Epithelial cell of proximal tubule (primary cell): ENCODE measurements at places on chromosomes 12 and 14.

DNA sequence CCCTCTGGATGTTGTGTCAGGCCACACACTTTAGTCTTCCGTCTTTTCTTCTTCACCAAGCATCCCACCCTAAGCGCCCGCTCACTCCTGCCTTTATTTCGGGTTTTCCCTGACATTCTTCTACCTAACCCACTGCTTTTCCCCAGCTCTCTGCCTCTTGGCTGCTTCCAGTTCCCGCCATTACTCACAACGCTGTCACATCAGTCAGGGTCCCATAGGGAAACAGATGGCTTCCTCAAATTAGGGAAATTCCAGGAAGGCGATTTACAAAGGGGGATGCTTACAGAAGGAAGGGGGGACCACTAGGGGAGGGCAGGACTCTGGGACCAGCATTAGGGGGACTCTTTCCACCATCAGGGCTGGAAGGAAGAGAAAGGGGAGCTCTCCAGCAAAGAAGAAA lies 9.2 kb upstream of the PPP1R13B start:
- DNase-seq: no peak

GRCh38 chr12:108515916-108516315 lies 839 bp downstream of the FICD start:
- no peak for DNase-seq

DNA sequence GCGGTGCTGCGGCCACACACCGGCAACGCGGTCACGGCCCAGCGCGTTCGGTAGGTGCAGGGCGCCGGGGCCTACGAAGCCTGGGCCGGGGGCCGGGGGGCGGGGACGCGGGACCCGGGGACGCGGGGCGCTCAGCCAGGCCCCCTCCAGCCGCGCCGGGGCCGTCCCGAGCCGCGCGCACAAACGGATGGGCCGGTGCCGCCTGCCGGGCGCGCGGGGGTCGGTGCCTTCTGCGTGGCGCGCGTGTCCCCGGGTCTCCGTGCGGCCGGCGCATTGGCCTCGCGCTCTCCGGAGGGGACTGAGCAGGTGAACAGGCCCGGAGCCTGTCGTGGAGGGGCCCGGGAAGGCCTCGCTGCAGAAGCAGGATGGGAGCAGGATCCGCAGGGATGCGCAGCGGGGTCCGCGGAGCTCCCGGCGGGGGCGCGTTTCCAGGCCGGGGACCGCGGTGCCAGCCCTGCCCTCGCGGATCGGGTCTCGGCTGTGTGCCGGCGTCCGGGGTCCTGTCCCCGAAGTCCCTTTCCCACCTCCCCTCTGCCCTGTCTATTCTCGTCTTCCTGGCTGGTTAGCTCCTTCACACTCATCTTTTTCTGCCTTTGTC lies 421 bp downstream of the GLT1D1 start:
- no peak for DNase-seq

- DNase-seq: no peak
Observed at GRCh38 chr14:22598896-22599244, 770 bp downstream of the ABHD4 start.

- DNase-seq: no peak
Observed at GRCh38 chr14:65035049-65035448, 48.4 kb downstream of the FNTB start.

GRCh38 chr12:53746592-53747092 lies 5.1 kb downstream of the CISTR start:
- DNase-seq: no peak

DNA sequence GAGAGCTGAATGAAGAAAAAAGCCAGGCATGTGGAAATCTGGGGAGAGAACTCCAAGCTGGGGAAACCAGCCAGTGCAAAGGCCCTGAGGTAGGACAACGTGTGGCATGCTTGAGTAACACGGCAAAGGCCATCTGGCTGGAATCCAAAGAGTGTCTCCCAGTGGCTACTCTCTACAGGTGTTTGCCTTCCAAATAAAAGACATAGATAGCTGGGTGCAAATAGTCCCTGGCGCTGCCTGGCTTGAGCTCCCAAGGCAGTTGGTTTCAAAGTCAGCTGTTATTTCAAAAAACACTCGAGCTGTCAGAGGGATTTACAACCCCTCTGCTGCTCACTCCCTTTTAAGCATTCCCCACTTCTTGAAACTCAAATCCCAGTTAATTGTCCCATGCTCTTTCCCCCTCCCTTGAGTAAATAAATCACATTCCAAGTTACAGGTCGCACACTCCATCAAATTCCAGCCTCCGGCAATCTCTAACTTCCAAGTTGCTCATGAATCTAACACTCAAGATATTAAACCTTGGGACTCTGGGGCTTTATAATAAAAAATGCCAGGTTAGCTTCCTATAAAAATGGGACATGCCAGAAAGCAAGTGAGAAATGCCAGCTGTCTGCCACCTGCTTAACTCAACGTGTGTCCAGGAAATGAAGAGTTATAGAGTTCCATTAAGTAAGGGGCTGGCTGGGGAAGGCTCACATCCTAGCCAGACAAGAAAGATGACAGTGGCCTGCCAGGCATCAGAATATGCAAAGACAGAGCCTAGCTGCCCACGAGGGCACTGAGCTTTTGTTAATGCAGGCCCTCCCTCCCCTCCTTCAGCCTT lies 133.6 kb upstream of the NOS1 start:
- no peak for DNase-seq

DNA sequence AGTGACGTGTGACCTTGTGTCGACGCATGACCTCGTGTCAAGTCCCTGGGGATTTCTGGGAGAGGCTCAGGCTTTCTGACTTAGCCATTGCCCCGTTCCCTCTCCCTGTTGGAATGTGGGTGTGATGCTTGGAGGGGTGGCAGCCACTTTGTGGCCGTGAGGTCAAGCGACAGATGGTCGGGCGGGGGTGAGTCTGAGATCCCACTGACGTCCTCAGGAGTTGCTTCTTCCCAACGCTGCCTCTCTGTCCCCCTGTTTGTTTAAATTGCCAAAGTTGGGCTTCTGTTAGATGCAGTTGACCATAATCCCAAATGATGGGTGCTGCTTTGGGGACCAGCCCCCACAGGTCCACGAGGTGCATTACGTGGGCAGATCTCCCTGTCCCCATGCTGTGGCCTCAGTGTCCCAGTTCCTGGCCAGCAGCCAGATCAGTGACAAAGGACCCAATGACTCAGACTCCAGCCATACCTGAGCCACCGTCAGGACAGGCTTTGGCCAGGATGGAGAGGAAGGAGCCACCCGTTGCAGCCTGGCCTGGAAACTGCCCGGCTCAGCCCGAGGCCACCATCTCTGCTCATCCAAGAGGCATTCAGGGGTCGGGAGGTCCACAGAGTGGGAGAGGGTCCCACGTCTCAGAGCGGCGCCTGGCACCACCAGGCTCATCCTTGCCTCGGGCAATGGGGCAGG lies 34.4 kb upstream of the GALNT9 start:
- no peak for DNase-seq

- no peak for DNase-seq
Observed at GRCh38 chr14:51727526-51727925, 75.8 kb downstream of the FRMD6 start.

- DNase-seq: no peak
Observed at GRCh38 chr12:109858764-109859163, 21.6 kb downstream of the GLTP start.

DNA sequence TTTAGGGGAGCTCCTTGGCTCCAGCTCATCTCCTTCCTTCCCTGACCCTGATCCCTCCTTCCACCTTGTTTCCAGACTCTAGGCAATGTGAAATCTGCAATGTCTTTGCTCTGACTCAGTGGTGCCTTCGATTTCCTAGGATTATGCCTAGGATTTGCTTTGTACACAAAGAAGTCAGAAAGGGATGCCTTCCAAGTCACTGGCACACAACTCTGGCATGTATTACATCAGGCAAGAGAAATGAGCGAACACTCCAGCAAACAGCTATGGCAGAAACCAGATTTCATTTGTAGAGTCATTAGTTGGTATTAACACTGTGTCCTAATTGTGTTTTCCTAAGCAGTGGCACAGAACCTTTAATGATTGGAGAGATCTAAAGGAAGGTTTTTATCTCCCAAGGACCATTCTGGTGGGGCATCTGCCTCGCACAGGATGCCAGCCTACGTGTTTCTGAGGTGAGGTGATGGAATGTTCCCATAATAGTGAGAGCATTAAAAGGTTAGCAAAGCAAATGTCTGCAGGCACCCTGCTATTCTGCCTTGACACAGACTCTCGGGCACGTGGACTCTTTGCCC lies 84.9 kb downstream of the WSCD2 start:
- no peak for DNase-seq

- DNase-seq: no peak
Observed at GRCh38 chr12:7142056-7142644, 12.0 kb downstream of the CLSTN3 start.

DNA sequence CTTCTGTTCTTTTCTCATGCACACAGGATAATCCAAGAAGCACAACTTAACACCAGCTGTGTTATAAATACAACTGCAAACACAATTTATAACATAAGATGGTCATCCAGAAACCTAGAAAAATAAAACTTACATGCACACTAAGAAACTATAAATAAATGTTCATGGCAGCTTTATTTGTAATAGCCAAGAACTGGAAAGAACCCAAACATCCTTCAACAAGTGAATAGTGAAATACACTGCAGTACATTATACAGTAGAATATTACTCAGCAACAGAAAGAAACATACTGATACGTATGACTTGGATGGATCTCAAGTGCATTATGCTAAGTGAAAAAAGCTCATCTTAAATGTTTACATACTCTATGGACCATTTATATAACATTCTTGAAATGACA lies 132.7 kb downstream of the SPTSSA start:
- no peak for DNase-seq

GRCh38 chr12:58596381-58596780 lies 323.9 kb downstream of the LRIG3 start:
- no peak for DNase-seq

- DNase-seq: no peak
Observed at GRCh38 chr14:69543341-69544115, 31.1 kb downstream of the CCDC177 start.

DNA sequence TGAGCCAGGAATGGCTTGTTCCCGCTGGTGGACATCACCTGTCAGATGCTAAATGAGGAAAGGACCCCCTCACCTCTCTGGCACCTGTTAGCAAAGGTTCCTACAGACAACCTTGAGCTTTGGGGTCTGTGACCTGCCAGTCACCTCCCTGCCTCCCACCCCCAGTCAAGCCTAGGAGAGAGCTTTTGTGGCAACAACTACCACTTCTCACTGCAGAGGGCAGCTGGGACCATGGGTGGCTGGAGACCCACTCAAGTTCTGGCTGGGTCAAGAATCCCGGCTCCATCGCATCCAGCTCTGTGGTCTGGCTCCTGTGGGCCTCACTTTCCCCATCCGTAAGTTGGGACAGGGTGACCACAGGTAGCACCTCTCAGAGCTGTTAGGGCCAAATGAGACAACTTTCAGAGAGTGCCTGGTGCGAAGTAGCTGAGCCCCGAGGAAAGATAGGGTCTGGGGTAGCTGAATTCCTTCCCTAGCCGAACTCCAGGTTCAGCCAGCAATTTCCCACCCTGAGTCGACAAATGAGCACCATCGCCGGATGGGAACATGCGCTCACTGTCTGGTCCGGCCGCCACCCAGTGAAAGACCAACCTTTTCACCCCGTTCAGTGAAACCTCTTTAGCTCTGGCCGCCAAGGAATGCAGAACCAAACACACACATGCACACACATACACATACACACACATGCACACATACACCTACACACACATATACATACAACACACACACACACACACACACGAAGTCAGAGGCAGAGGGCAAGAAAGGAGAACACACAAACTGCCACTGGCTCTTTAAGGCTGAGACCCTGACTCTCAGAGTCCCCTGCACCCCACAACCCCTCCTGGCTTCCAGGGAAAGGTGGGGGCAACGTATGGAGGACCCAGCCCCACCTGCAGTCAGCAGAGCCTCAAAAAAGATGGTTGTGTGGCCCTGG lies 1.9 kb downstream of the TMEM119 start:
- DNase-seq: no peak

DNA sequence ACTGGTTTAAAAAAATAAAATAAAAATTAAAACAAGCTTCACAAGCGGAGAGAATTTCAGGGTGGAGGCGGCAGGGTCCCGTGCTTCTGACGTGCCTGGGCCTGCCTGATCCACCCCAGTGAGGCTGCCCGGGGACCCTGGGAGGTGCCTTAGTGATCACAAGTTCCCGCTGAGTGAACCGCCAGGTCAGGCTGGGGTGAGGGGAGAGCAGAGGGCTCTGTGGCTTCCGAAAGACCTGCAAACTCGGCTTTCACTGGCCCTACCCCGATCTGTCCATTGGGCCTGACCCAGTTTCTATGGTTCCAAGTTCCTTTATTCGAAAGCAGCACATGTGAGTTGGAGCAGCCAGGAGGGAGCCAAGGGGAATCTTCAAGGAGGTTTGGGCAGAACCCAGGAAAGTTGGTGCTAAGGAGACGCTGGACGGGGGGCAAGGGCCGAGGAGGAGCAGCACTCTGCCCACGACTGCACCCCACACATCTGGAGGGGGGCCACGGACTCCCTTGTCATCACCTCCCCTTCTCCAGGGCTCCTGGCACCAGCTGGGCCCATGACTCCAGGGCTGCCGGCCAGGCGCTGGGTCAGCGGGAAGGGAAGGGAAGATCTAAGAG lies 12.9 kb downstream of the MMP14 start:
- DNase-seq: no peak

GRCh38 chr12:31407562-31407961 lies 81.6 kb upstream of the SINHCAF start:
- no peak for DNase-seq
